ENCODE measurements at places on chromosomes 5 and 9. TPM values are rescaled to one million over a fixed set of nuclear protein-coding genes. Genes with fewer than 3 reads are reported as not detected.

DIPK1B gene
- total RNA-seq, result 0.58 TPM

FOXD4 gene
- 0.60 TPM for total RNA-seq

ADAMTS2 gene
- not detected for total RNA-seq

PCDHGA8 gene
- 0.16 TPM for total RNA-seq

TAF11L8 gene
- total RNA-seq, result not detected

EIF4E1B gene
- total RNA-seq, result not detected

PCDHB7 gene
- total RNA-seq, result not detected

QSOX2 gene
- 15.9 TPM for total RNA-seq

C9orf153 gene
- 1.1 TPM for total RNA-seq

FBN2 gene
- 0.08 TPM for total RNA-seq

DNA sequence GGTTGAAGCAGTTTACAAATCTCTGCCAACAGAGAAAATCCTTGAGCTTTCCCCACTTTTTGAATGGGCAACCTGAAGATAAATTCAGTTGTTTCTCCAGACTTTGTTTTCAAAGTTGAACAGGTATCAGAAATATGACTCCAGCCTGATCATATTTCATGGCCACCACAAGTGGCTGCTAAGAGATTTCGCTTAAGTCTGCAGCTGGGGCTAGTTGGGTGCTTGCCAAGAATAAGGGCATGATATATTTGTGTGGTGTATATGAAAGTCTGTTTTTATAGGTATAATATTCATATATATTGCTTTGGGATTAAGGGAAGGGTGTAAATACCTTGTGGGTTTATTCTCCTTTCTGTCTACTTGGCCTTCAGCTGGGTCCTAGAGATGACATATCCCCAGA is 168.4 kb upstream of the GDNF start:
- no peak for DNase-seq

GRCh38 chr9:137679249-137679648 is 60.4 kb downstream of the EHMT1 start:
- no peak for DNase-seq

DNA sequence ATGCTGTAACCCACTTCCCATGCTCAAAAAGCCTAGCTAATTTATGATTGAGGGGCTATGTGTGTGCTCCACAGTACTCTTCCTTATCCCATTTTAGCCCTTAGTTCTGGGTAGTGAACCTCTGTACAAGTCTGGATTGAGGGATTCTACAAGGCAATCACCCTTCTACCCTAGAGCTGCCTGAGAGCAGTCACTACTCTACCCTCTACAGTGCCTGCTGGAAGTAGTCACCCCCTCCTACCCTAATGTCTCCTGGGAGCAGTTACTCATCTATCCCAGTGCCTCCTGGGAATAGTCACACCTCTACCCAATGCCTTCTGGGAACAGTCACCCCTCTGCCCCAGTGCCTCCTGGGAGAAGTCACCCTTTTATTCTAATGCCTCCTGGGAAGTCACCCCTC is 150.6 kb downstream of the ATP10B start:
- no peak for DNase-seq

DNA sequence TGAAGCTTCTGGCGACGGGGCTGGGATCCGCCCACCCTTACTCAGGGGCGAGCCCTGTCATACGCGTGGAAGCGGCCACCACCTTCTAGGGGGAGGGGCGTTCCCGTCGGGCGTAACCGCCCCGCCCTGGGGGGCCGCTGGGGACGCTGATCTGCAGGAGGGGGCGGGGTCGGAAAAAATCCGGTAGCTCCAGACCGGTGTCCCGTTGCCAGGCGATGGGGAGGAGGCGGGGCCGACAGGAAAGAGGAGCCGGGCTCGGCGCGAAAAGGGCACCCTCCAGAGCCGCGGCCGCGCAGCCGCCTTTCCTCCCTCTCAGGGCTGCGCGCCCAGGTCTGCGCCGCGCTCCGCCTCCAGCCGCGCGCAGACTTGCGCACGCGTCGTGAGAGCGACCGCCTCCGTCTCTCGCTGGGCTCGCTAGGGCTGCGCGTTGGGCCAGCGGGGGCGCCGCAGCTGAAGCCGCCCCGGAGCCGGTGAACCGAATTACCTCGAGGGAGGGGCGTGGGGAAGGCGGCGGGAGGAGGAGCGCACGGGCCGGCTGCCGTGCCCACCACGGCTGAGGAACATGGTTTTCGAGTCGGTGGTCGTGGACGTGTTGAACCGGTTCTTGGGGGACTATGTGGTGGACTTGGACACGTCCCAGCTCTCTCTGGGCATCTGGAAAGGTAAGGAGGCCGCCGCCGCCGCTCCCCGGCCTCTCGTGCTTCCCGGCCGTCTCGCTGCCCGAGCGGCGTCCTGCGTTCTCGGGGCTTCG is at the start of gene VPS13A:
Gene VPS13A, plus strand, starts transcription at position 392 of the 751 bp plus-strand sequence. Its CDS starts 171 bp downstream, at position 563.
- peak; percentile 86 for DNase-seq

GRCh38 chr5:168301593-168302390 is 10.3 kb downstream of the WWC1 start:
- no peak for DNase-seq

GRCh38 chr5:120512068-120512467 is 48.0 kb downstream of the PRR16 start:
- no peak for DNase-seq

DNA sequence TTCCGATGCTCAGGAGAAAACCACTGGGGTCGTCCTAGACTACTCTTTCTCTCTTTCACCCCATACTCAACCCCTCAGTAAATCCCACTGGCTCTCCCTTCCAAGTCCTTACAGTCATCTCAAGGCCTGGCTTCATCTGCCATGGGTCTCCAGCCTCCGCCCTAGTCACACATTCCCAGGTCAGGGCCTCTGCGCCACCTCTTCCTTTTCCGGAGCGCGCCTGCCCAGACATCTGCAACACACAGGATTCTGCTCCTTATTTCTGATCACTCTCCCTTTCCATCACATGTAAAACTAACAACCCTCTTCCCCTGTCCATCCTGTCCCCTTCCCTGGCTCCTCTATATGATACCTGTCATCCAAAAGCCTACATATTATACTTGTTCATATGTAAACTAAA is 39.8 kb downstream of the RAPGEF1 start:
- DNase-seq, result no peak

- no peak for DNase-seq
Observed at GRCh38 chr9:117555964-117556629, 141.2 kb upstream of the ASTN2 start.

DNA sequence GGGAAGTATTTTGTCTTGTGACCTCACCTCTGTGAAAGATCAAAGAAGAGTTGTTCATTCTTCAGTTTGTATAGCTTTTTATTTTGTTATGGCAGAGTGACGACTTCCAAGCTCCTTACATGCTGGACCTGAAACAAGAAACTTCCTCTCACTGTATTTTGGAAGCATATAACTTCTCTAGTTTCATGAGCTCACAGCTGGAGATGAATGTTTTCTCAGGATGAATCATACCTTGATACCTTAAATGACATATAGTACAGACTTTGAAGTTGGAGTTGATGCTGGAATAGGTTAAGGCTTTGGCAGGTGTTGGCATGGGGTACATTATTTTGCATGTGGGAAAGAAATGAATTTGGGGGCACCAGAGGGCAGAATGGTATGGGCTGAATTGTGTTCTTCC is 112.5 kb downstream of the SLC25A46 start:
- no peak for DNase-seq

DNA sequence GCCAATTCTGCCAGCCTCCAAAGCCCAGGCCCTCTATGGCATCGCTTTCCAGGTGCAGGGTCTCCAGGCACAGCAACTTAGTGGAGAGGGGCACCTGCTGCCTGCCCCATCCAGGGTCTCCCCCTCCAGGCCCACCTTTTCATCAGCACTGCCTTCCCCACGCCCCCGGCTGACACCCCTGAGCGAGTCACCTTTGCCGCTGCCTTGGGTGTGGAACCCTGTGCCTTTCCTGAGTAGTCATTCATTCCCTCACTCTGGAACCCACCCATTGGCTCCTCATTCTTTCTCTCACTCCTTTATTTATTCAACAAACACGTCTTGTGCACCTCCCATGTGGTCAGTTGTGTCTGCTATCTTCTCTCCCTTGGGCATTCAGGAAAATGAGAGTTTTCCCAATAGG is 14.5 kb upstream of the RPL26L1 start:
- DNase-seq, result no peak

- no peak for DNase-seq
Observed at GRCh38 chr9:19136129-19136528, 8.8 kb upstream of the PLIN2 start.

- no peak for DNase-seq
Observed at GRCh38 chr9:99130069-99130468, 25.2 kb downstream of the TGFBR1 start.

DNA sequence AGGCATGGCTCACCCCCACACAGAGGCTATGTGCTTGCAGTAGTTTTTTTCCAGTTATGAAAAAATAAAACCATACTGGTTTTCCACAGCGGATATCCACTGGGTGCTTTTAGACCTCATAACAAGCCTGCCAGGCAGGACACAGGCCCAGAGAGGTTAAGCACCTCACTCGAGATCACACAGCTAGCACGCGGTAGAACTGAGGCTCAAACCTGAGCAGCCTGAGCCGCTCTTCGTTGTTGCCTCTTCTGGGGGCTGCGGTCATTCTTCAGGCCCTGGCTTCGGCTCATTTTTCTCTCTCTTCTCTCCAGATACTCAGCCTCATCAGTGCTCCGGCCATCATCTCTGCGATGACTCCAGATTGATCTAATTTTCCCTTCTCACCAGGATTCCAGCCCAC is 196.0 kb downstream of the TTLL11 start:
- DNase-seq, result no peak

- DNase-seq, result no peak
Observed at GRCh38 chr5:166369807-166370206, 1921.6 kb upstream of the WWC1 start.

- no peak for DNase-seq
Observed at GRCh38 chr5:141558150-141558549, 60.6 kb downstream of the DIAPH1 start.

GRCh38 chr5:140795259-140795641 is 598 bp downstream of the PCDHA2 start:
- no peak for DNase-seq

DNA sequence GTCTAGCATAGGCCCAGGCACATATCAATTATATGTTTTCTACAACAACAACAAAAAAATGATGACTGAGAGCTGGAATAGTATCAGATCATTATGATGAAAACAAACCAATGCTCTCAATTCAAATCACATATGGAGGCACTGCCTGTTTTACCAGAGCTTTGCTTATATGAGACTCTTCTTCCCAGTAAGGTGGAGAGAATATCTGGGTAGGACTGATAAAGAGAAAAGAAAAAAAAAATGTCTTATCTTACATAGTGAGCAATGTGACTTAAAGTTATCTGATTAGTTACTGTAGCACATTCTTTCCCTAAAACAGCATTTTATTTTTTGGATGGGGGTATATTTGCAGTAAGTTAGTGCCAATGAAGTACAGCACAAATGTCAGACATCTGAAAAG is 154.8 kb downstream of the RAB3C start:
- DNase-seq, result no peak

DNA sequence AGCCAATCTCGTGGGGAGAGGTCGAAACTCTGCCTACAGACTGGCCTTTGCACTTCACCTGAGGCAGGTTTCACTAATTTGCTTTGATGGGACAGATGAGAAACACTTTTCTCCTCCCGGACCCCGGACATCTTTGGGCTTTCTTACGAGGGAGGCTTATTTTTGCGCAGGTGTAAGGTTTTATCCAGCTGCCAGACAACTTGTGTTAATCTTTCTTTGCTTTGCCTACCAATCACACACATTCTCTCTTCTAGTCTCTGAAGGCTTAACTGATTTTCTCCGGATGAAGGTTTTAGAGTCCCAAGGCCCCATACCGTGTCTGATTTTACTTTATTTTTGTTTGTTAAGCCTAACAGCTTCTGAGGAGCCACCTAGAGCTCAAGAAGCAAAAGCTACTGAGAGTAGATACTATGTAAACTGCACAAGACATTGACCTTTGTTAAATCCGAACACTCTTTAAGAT is 436 bp upstream of the EMB start:
- DNase-seq, result no peak

GRCh38 chr5:77151501-77151900 is 59.0 kb upstream of the PDE8B start:
- DNase-seq, result no peak

DNA sequence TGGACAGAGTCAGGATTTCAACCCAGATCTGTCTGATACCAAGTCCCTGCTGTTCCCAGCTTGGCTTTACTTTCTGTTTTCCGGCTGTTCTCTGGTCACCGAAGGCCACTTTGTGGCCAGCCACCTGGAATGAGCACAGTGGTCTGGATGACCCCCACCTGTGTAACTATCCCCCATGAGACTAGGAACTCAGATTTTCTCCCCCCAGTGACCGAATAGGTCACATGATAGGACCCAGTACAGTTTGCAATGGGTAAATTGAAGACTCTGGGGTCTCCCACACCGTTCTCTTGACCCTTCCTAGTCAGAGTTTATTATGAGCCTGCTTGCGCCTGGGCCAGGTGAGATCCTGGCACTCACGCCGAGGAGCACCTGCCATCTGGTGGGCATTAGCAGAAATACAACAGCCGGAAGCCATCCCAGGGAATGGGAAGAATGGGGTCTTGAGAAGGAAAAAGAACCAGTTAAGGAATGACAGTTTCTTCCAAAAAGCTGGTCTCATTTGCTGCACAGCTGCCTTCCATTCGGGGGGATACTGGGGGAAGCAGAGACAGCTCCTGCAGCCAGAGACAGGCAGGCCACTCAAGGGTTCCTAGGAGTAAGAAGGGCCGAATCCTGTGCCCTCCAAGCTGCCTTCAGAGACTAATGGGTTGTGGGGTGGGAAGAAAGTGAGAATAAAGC is 7.1 kb downstream of the PHYHD1 start:
- DNase-seq, result peak; percentile 50

- no peak for DNase-seq
Observed at GRCh38 chr5:157568720-157569119, 6.9 kb downstream of the ADAM19 start.

DNA sequence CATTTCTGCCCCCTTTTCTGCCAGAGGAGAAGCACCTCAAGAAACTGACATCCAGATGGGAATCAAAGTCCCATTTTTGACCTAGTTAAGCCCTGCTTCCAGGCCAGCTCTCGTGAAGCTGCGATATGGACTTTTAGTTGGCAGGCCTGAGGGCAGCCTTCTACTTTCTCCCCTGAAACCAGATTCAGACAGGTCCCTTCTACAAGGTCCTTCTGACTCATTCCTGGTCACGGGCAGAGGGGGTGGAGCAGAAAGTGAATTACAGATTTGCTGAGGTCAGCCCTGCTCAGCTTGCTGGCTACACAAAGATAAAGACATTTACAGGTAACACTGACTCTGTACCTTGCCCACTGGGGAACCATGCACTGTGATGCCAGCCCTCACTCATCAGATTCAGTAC is 52.8 kb upstream of the TUT7 start:
- no peak for DNase-seq
